D721Med (cell line): ENCODE measurements at places on chromosomes 12 and 14.

DNA sequence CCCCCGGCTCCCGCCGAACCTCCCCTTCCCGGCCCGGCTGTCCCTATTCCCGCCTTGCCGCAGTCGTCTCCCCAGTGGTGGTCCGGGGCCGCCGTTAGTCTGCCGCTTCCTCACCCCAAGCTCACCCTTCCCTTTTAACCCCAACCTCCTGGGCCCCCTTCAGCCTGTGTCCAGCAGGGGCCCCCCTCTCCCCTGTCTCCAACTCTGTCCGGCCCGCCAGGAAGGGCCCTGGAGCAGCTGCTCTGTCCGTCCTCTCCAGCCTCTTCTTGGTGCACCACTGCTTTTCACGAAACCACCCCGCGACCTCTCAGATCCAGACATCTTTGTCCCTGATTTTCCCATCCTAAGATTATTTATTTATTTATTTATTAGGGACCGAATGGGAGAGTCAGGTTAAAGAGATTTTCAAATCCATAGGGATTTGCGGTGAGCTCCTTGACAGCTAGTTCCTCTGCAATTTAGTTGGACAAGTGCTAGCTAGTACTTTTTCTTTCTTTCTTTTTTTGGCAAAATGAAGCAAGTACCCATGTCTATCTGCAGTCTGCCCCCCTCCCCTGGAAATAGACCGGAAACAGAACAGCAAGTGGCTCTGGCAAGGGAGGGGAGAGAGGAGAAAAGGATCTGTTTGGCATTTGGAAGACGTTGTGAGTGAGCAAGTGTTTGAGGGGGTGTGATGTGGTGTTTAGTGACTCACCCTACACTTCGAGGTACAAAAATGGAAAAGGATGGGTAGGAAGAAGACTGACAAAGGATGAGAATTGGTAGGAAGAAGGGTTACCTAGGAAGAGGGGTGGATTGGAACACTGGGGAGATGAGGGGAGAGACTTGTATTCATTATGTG is 632 bp downstream of the UBR7 start:
- DNase-seq, result no peak

DNA sequence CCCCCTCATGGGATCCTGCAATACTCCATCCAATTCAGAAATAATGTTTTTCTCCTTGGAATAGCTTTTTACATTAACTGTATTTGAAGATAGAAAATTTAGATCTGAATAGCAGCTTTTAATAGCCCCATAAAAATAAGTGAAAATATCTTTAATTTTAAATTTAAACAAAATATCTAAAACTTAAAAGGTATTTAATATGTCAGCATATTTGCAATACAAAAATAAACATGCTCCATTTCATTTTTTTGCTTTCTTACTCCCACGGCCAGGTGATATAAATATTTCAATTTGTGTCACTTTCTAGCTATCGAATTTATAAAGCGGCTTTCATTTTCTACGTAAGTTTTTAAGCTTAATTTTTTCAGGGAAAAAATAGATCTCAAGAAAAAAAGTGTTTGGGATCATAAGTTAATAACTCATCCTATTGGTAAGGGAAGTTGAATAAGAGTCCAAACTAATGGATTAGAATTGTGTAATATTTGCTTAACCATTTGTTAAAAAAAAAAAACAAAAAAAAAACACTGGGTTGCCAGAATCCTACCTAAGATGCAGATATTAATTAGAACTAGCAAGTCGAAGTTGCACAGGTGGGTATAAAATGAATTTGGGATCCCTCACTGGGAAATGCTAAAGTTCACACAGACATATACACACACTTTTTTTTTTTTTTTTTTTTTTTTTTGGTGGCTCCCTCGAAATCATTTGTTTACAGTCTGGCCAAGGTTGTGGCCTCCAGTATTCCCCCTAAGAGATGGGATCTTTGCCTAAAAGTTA is 47.6 kb downstream of the PPP2R5C start:
- DNase-seq, result no peak

DNA sequence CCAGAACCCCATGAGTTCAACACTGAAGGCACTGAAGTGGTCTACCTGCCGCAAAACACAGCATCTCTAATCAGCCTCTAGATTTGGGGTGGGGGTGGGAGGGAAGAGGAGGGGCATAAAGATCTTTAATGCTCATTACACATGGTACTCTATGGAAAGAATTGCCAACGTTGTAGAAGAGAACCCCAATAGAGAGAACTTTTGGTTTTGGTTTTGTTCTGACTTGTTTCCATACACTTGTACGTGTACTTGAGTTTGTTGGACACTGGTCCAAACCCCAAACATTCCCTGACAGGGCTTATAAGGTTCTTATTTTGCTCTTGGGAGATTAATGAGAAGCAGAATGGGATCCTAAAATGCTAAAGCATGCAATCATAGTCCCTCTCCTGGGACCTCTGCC is 31.0 kb downstream of the GNPTAB start:
- no peak for DNase-seq

DNA sequence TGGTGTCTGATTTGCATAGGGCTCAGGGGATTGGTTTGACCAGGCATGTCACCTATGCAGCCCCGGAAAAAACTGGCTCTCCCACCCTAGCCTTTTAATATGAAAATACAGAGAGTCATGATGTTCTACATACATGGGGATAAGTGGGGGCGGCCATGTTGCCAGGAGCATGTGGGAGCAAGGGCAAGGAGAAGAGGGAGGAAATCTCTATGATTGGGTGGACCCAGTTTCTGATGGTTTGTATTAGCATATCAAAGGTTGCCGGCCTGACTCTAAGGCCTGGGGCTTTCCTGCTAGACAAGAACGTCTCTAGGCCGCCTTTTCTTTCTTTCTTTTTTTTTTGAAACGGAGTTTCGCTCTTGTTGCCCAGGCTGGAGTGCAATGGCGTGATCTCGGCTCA is 123.4 kb upstream of the CPSF6 start:
- no peak for DNase-seq

- no peak for DNase-seq
These were observed 5.5 kb upstream of the CD4 start for GRCh38 chr12:6783828-6784227.

DNA sequence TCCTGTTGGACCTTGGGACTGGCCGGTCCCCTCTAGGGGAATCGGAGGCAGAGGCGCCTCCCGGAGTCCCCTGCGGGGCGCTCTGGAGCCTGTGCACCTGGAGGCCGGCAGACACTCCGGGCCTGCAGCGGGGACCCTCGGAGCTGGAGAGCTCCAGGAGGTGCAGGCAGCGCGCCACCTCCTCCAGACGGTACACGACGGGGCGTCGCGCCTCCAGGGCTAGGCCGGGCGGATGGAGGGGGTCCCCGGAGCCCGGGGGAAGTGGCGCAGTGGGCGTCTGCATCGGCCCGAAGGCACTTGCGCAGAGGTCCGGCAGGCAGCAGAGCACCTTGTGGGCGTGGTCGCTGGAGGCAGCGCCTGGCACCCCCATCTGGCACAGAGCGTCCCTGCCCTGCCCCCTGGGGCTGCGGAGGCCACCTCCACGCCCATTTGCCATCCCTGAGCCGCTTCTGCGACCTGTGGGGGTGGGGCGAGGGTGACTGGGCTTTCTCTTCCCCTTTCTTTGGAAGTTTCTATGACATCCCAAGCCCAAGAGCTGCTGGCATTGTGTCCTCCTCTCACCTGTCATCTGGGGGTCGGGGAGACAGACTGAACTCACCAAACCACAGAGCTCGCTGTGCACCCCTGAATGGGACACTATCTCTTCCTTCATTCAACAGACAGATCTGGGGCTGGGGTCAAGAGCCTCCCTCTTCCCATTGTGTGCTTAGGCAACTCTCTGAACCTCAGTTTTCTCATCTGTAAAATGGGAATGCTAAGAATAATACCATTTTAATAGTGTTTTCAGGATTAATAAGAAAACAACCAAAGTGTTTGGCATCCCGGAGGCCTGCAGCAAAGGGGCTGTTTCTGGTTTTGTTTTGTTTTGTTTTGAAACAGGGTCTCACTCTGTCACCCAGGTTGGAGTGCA is 37.5 kb upstream of the CORO1C start:
- no peak for DNase-seq

DNA sequence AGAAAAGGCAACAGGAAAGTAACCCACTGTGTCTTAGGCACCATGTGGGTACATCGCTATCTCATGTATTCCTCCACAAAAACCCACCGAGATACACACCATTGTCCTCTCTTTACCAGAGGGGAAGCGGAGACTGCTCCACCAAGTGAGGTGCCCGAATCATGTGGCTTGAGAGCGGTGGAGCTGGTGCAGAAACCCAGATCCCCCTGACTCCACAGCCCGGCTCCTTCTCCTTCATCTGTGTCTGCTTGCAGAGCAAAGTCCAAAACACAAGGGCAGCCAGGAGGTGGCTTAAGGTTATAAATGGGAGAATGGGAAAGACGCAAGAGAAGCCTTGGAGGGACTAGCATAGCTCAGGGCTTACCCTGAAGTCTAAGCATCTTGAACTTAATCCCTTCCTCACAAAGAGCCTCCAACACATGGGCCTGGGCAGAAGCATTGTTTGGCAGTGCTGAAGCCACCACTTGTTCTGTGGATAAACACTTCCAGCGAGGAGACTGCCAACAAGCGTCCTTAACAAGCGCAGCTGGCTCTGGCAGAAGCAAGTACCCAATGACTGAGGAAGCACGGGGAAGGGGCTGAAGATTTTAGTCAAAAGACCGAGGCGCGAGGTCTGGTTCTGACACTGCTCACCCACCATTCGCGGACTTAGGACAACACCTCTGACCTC is 83.0 kb downstream of the TTC7B start:
- no peak for DNase-seq

DNA sequence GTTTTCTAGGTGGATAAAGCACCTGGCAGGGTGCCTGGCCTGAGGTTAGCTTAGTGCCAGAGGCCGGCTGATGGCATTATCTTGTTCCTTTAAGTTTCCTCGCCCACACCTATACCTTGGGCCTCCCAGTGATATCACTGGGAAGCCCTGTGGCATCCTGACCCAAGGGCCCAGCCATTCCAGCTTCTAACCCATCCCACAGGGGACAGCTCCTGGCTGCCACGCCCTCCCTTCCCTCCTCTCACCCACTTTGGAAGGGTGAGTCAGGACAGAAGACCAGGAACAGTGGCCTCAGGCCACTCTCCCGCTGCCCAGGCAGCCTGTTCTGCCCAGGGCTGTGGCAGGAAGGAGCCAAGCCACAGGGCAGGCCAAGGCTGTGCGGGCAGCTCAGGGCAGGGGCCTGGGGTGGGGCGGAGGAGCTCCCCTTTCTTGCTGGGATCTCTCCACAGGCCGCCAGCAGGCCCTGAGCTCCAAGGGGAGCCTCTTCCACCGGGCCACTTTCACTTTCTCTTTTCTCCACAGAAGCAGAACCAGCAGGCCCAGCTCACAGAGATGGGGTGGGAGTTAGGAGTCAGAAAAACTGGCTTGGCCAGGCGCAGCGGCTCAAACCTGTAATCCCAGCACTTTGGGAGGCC is 75.1 kb downstream of the IRF2BPL start:
- no peak for DNase-seq

DNA sequence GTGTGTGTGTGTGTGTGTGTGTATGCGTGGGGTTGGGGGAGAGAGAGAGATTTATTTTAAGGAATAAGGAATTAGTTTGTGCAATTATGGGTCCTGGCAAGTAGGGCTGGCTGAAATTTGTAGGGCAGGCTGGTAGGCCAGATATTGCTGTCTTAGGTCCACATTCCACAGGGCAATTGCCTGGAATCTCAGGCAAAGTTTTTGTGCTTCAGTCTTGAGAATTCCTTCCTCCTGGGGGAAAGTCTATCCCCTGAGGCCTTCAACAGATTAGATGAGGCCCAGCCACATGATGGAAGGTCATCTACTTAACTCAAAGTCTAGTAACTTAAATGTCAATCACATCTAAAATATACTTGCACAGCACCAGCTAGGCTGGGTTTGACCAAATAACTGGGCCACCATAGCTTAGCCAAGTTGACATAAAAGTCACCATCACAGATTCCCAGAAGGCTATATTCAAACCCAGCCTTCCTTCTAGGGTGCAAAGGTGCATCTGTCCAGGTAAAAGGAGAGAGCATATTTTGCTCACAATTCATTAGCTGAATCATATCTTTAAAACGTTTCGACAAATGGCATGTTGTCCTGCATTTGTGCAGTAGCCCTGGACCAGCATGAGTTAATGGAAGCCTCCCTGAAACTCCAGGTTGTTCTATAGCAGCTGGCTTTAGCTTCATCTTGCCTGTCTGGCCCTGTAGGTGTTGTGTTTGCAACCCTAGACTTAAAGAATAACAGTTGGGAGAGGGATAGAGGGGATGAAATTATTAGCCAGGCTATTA is 63.1 kb downstream of the C14orf132 start:
- no peak for DNase-seq

DNA sequence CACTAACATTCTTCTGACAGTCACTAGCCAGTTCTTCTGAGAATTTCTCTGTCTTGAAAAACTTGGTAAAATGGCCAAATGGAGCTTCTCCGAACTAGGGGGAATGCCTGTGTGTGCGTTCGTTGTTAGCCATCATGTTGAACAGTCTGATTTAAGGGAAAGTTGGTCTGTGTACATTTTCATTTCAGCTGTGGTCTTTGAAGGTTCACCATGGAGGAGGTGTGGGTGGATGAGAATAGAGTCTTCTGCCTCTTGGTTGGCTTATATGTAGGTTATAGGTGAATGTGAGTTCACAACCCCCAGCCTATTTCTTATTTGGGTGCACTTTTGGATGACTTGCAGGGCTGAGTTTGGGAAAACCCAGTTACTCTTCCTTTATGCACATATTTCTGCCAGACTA is 12.9 kb downstream of the ETV6 start:
- no peak for DNase-seq

DNA sequence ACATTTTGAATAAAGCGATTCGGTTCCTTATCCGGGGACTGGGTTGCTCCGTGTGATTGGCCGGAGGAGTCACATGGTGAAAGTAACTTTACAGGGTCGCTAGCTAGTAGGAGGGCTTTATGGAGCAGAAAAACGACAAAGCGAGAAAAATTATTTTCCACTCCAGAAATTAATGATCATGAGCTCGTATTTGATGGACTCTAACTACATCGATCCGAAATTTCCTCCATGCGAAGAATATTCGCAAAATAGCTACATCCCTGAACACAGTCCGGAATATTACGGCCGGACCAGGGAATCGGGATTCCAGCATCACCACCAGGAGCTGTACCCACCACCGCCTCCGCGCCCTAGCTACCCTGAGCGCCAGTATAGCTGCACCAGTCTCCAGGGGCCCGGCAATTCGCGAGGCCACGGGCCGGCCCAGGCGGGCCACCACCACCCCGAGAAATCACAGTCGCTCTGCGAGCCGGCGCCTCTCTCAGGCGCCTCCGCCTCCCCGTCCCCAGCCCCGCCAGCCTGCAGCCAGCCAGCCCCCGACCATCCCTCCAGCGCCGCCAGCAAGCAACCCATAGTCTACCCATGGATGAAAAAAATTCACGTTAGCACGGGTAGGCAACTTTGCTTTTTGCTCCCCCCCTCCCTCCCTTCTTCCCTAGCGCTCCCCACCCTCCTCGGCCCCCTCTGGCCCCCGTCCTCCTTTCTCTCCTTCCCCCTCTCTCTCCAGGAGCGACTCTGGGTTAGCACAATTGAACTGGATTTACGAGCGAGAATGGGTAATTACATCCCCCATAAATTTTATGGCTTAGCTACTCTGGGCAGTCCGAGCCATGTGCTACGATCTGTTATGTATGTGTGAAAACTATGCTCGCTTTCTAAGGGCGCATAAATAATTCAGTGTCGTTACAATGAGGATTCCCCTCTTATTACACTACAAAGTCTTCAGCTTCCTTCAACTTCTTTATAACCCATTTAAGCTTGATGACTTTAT is at the start of gene HOXC4:
TSS of gene HOXC4 (plus strand) at position 85 of the 991 bp plus-strand sequence. CDS start at position 173, 88 bp downstream.
- DNase-seq, result peak; percentile 70

- no peak for DNase-seq
These were observed 391.3 kb upstream of the FOXG1 start for GRCh38 chr14:28375295-28375694.

GRCh38 chr12:115140981-115141655 is 457.1 kb upstream of the TBX3 start:
- no peak for DNase-seq

GRCh38 chr14:103880348-103881267 is 33.2 kb upstream of the PPP1R13B start:
- DNase-seq, result no peak
